ENCODE measurements at places on chromosomes 11 and 22.

- DNase-seq: peak; percentile 4
These were observed 3.4 kb downstream of the TSPAN32 start for GRCh38 chr11:2305140-2305778.

- DNase-seq: no peak
These were observed 27.2 kb downstream of the ARHGEF12 start for GRCh38 chr11:120363436-120363835.

GRCh38 chr11:6300325-6300724 is 20.0 kb downstream of the CAVIN3 start:
- no peak for DNase-seq

- DNase-seq: no peak
These were observed 27.9 kb upstream of the GRK3 start for GRCh38 chr22:25536589-25536988.

- DNase-seq: no peak
These were observed 48.9 kb downstream of the RTL6 start for GRCh38 chr22:44449061-44449682.

DNA sequence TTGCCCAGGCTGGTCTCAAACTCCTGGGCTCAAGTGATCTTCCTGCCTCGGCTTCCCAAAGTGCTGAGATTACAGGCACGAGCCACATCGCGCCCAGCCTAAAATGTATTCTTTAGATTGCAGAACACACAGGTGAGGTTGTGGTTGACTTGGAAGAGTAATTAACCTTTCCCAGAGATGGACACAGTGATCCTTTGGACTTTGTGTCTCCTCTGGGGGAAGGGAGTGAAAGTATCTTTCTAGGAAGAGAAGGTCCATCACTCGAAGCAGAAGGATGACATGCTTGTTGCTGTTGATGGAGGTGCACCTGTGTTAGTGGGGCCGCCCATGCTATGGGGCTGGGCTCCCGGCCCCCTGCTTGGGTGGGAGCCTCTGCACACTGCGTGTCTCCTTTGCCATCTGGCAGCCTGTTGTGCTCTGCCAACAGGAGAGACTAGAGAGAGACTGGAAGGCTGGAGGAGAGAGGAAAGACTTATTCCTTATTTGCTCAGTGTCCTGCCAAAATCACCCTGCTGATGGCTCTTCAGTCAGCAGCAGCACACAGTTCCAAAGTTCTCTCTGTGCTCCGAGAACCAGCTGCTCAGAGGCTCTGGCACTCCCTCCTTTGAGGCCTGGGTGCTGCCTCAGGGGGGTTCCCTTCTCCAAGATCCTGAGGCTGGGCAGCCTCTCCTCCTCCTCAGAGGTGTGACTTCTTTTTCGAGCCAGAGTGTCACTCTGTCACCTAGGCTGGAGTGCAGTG is 33.1 kb upstream of the CYB5R3 start:
- no peak for DNase-seq

GRCh38 chr11:117495357-117495756 is 167.7 kb downstream of the CEP164 start:
- no peak for DNase-seq

- DNase-seq: no peak
These were observed at the start of gene INPP5J for GRCh38 chr22:31122532-31123291. TSS of gene INPP5J (plus strand) at chr22:31122966. CDS start at chr22:31123015, 49 bp downstream.

DNA sequence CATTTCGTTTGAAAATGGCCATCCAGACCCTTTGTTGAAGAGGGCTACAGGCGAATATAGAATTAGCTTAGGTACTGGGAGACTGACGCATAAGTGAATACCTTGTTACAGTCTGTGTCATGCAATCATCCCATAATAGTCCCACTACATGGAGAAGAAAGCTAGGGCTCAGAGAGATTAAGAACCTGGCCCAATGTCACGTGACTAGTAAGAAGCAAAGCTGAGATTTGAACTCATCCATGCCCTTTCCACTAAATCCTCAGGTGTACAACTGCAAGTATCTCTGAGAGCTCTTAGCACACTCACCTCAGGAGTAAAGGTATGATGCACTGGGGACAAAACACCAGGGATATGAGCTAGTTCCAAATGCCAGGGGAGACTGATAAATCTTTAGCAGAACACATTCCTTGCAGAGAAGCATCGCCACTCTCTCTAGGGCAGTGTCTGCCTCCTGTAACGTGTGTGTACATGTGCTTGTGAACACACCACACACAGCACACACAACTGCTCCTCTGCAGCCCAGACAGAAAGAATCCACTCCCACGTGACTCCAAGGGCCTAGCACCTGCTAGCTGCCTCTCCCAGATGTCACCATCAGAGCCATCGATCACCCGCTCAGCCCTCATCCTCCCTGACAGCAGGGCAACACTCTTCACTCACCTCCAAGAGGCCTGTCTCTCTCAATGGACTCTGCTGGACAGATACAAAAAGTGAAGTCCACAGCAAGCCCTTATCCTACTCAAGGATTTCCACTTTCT is 402.8 kb downstream of the NXPE2 start:
- DNase-seq: no peak

- DNase-seq: no peak
These were observed 1.3 kb downstream of the CSNK1E start for GRCh38 chr22:38315823-38316363.

DNA sequence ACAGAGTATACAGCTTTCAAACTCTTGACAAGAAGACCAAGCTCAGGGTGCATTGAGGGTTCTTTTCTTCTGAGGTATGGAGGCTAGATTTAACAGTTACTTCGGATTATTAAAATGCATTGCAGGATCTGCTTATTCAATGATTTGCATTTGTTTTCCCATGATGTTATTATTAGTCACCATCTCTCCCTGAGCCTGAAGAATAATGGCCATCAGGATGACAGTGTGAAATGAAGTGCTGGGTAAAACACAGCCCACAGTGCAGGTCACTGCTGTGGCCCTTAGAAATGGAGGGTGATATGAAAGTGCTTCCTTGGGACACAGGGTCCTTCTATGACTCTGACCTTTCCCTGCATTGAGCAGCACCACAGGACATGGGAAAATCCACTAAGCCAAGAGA is 40.0 kb downstream of the TECTA start:
- DNase-seq: no peak

- DNase-seq: no peak
These were observed 136.1 kb downstream of the DCDC1 start for GRCh38 chr11:31233425-31233824.

DNA sequence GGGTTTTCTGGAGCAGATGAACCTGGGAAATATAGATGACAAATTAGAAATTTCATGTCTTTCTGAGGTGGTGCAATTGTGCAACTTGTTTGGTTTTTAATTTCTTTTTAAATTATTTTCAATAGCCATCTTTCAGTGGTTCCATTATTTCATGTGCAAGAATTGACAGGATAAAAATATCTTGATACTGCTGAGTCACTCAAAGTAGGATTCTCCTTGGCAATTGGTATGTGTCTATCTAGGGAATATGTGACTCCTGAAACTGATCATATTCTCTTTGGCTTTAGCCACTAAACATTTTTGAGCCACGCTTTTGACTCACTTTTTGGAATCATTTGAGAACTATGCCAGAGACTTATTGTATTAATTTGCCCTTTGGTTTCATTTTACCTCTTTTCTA is 331.5 kb downstream of the KCNA4 start:
- no peak for DNase-seq

DNA sequence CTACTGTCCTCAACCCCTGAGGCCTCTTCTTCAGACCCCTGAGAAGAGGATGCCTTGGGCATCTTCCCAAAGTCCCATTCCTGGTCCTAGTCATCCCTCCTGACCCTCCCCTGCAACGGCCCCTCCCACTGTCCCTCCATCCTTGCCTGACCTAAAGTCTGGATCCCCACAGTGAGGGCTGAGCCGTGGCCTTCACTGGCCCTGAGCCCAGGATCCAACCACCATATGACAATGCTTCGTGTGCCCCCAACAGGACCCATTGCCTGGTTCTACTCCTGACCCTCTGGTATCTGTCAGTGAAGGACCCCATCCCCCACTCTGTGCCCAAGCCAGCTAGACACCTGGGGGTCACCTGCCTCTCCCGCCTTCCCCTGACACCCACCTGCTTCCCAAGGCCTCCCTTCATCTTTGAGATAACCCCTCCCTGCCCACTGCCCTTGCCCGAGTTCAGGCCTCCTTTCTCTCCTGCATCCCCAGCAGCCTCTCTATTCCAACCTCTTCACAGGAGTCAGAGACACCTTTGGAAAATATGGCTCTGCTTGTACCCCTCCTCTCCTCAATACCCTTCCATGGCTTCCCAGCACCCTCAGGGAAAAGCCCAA is 48.0 kb downstream of the LRRC32 start:
- DNase-seq: no peak

DNA sequence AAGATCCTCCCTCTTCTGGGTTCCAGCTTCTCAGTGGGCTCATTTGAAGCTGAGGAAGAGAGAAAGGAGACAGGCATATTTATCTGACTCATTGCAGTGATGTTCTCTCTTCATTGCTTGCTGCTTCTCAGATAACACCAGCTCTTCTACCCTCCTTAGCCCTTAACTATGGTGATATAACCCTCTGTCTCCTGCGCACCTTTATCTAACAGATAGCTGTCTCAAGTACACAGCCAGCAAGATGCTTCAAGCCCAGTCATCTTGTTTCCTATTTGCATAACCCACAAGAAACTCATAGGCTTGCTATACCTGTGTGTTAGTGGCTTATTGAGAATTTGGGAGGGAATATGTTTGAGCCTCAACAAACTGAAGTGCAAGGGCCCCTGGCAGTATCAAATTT is 12.6 kb downstream of the PRSS23 start:
- no peak for DNase-seq

GRCh38 chr11:30244265-30244664 is 13.5 kb downstream of the FSHB start:
- DNase-seq: no peak

GRCh38 chr11:117292616-117293015 is 1.5 kb downstream of the BACE1-AS start:
- DNase-seq: no peak

DNA sequence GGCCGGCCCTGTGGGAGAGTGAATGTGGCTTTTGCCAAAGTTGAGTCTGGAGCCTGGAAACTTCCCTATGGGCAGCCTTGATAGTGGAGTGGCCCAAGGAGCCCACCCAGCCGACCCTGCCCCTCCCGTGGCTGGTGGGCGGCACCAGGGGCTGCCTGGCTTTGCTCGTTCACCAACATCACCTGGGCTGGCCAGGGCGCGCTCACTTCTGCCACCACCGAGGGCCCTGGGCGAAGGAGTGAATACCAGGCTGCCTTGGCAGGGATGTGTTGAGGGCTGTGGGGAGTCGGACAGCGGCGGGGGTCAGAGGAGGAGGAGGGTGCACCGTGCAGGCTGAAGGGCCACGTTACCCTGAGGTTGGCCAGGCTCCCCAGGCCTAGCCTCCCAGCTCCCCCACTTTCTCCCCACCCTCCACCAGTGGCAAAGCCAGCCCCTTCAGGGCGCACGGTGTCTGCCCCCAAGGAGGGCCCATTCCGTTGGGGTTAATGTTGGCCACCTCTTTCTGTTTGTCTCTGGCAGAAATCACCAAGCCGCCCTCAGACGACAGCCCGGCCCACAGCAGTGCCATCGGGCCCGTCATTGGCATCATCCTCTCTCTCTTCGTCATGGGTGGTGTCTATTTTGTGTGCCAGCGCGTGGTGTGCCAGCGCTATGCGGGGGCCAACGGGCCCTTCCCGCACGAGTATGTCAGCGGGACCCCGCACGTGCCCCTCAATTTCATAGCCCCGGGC is 22.5 kb upstream of the PPP6R3 start:
- no peak for DNase-seq

- no peak for DNase-seq
These were observed 15.6 kb downstream of the PISD start for GRCh38 chr22:31646186-31647019.

DNA sequence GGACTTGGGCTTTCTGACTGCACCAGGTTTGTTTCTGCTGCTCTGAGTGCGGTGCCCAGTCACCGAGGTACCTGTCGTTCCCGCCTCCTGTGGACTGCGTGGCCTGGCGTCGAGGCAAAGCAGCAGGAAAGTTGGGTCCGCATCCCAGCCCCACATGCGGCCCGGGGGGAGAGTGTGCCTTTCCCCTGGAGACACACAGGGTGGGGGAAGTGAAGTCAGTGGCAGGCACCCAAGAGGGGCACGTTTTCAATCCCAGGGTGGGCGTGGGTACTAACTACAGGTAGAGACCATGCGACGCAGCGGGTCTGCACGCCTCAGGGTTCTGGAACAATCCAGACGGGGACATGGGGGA is 25.3 kb upstream of the GRAMD4 start:
- no peak for DNase-seq

DNA sequence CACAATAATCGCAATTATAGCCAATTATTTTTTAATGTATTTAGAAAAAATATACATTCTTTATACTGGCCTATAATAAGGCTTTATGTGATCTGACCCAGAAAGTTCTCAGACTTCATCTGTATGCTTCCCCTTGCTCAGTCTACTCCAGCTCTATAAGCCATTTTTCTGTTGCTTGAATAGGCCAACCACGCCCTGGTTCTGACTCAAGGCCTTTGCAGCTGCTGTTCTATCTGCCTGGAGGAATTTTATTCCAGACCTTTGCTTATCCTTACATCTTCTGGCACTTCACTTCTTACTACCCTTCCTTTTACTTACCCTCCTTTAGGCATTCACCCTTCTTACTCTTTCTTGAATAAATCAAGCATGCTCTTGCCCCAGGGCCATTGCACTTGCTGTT is 54.9 kb upstream of the PDE3B start:
- no peak for DNase-seq

- DNase-seq: no peak
These were observed 2.4 kb downstream of the ATF4 start for GRCh38 chr22:39522567-39523300.

GRCh38 chr11:24521601-24522000 is 24.7 kb downstream of the LUZP2 start:
- DNase-seq: no peak

GRCh38 chr22:22692707-22693530 is 48.5 kb downstream of the GGTLC2 start:
- DNase-seq: no peak

GRCh38 chr11:1622086-1622485 is at the start of gene KRTAP5-4:
TSS of gene KRTAP5-4 (minus strand) at chr11:1622138. CDS start at chr11:1622093, 45 bp downstream.
- DNase-seq: no peak

GRCh38 chr11:71568704-71569349 is 3.5 kb downstream of the KRTAP5-10 start:
- DNase-seq: no peak

DNA sequence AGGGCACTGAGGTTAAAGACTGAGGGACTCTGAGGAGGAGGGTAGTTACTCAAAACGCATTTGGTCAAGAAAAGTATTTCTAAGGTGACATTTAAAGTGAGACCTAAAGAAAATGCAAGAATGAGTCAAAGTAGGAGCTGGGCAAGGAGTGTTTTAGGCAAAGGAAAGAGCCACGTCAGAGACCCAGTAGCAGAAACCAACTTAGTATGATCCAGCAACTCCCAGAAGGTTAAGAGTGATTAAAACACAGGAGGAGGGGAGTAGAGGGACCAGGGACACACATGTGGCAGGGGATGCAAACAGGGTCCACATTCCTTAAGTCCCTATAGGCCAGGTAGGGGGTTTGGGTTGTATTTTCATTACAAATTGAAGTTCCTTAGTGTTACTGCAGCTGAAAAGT is 24.3 kb upstream of the CCDC34 start:
- no peak for DNase-seq

DNA sequence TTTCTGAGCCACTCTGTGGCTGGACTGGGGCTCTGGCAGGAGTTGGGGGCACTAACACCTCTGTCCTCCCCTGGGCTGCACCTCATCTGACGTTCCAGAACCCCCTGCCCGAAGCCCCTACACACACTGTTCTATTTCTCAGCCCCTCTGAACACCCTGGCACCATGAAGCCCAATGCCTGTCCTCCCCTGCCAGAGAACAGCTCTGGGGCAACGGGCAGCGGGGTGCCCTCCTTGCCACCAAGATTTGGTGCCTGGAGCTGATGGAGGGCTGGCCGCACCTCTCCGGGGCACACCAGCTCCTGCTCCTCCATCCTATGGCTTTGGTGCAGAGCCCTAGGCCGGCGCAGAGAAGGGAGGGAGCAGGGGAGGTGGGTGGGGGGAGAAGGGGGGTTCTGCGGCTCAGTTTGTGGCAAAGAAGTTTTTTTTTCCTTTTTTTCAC is 16.3 kb downstream of the DUSP8 start:
- DNase-seq: no peak

Measured in GM12878 (cell line).